ENCODE measurements at places on chromosomes 7 and 10.

DNA sequence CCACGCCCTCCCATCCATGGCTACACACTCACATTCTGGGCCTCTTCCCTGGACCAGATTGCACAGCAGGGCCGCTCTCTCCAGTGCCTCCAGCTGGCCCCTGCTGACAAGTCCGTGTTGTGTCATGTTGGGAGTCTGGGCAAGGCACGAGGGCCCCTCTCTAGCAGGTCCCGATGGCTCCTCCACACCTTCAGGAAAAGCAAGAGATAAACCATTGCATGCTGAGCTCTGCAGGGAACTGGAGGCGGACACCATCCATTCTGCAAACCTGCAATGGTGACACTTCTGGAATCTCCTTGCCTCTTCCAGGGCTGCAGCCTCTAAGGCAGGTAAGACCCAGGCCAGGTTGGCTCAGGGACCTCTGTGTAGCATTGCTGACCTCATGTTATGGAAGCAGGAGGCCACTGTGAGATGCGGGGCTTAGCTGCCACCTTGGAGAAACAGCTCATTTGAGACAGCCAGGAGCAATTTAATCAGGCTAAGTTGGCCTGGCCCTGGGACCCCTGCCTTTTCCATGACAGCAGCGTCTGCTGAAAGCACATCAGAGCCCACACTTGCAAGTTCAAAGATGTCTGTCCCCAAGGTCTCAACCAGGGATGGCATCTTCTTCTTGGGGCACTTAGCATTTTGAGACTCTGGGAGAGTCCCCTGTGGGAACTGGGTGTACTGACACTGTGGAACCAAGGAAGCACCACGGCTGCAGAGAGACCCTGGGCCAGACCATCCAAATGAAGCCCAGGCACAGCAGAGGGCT, 34.2 kb upstream of the LEP start:
- DNase-seq: no peak

GRCh38 chr10:125101049-125101448, 59.3 kb downstream of the CTBP2 start:
- no peak for DNase-seq

DNA sequence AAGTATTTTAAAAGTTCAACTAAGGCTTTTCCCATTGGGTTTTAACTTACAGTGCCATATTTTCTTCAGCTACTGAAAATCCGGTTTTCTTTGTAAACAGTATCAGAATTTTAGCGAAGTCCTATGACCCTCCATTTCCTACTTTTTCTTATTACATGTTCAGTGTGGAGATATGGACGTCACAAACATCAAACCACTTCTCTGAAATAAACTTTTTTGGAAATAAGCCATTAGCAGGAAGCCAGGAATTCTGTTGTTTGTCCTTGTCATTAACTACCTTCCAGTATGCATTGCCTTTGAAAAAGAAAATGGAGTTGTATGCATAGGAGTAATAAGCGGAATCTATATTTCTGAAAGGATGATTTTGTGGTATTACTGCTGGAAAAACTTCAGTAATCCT, 9.1 kb downstream of the MMP21 start:
- DNase-seq: no peak

DNA sequence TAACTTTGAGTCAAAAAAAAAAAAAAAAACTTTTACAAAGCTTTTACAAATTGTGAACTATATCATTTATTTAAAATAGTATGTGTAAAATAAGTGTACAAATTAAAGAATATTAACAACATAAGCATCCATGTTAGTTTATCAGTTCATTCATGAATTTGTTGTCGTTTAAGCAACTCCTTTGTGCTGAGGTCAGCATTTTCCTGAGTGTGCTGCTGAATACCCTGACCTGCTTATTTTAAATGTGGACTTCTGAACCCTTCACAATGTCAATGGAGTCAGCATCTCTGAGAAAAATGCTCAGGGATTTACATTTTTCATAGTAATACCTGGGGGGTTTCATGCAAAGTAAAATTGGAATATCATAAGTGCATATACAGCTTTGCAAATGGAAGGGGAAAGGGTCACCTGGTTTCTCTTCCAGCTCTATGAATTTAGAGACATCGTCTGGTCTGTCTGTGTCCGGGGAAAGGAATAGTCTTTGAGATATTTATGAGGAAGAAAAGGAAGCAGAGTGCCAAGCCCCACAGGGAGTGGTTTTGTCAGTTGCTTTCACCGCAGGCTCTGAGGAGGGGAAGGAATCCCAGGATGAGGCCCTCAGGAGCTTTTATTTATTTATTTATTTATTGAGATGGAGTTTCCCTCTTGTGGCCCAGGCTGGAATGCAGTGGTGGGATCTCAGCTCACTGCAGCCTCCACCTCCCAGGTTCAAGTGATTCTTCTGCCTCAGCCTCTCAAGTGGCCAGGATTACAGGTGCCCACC, 125.5 kb upstream of the SVIL start:
- no peak for DNase-seq

- no peak for DNase-seq
Observed at GRCh38 chr10:29603223-29603896, 31.4 kb downstream of the SVIL start.

GRCh38 chr7:22931011-22931410, 82.9 kb downstream of the HYCC1 start:
- DNase-seq: no peak

Measured in kidney glomerular epithelial cell (primary cell).